ENCODE measurements at places on chromosomes 13 and 19. TPM values are rescaled to one million over a fixed set of nuclear protein-coding genes. Genes with fewer than 3 reads are reported as not detected.

- H3K4me3 ChIP-seq = no peak overlapping the region
- no peaks in the 10 kb centered on the region for H3K27me3 ChIP-seq
- H3K27ac ChIP-seq = no peak overlapping the region
These were observed 56.7 kb downstream of the RCBTB2 start for GRCh38 chr13:48476215-48476614.

GRCh38 chr13:23586336-23586735 lies 16.1 kb downstream of the TNFRSF19 start:
- no peaks in the 10 kb centered on the region for H3K4me1 ChIP-seq
- H3K27me3 ChIP-seq = peaks cover 3% of the 10 kb centered on the region
- H3K27ac ChIP-seq = no peak overlapping the region
- no peak for DNase-seq
- H3K4me3 ChIP-seq = no peak overlapping the region

The SIAH3 gene
- total RNA-seq = not detected

- no peak overlapping the region for H3K4me3 ChIP-seq
- H3K4me1 ChIP-seq = no peaks in the 10 kb centered on the region
- peaks cover 50% of the 10 kb centered on the region for H3K36me3 ChIP-seq
- no peaks in the 10 kb centered on the region for H3K27me3 ChIP-seq
These were observed 3.9 kb downstream of the ZNF266 start for GRCh38 chr19:9431475-9431874.

The ZNF439 gene
- total RNA-seq = 1.1 TPM

The CEACAM16 gene
- total RNA-seq = not detected

The ZNF99 gene
- total RNA-seq = not detected

Measured in endodermal cell (in vitro differentiated cells).